ENCODE measurements at places on chromosomes 12 and 14.
A peak's percentile ranks its signal among the peaks of the same experiment; 100 is the strongest.

DNA sequence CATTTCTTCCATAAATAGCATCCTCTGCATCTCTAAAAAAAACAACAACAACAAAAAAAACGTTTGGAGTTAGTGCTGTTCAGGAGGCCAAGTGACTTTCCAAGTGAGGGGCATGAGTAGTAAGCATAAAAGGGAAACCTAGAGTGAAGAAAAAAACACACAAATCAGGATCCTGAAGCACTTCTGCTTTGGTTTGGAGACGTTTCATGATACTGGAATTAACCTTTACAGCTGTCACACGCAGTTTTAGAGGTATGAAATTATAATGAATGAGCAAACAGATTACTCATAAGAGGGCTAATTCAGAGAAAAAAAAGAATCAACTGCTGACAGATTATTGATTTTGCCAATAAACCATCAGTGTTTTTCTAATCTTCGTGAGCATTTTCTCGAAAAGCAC is 3.8 kb downstream of the SRSF9 start:
- no peak for DNase-seq

GRCh38 chr14:38391334-38391733 is 135.4 kb upstream of the CLEC14A start:
- DNase-seq = peak; percentile 29

- no peak for DNase-seq
Observed at GRCh38 chr12:69816082-69816481, 8.9 kb upstream of the MYRFL start.

DNA sequence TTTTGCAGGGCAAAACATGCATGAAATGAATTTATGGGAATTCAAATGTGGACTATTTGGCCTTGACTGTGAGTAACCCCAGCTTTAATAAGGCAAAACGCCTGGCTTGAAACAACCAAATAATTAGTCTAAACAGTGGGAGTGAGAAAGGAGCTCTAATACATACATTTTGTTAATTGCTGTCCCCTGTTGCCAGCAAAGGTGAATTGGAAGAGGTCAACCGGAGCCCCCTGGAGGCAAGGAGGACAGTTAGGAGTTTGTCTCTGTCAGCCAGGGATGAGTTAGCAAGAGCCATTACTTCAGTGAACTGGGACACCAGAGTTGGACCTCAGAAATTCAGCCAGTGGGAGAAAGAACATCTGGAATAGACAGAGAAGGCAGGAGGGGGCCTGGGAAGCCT is 17.4 kb downstream of the KRT76 start:
- DNase-seq = no peak

GRCh38 chr12:95074766-95075165 is 1.3 kb upstream of the NR2C1 start:
- no peak for DNase-seq

DNA sequence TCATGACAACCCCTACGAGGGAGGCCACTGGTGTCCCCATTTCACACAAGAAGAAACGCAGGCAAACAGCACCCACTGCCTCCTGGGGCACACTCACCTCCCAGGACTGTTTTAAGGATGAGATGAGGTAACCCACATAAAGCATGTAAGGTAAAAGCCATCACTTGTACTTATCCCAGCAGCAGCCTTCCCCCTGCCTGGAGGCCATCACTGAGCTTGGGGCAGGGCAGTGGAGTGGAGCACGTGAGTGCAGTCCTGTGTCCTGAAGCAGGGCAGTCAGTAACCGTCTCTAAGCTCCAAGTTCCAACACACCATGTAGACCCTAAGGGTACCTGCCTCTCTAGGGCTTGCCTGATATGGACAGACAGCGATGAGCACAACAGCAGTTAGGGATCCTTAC is 1.7 kb downstream of the POLE start:
- no peak for DNase-seq

DNA sequence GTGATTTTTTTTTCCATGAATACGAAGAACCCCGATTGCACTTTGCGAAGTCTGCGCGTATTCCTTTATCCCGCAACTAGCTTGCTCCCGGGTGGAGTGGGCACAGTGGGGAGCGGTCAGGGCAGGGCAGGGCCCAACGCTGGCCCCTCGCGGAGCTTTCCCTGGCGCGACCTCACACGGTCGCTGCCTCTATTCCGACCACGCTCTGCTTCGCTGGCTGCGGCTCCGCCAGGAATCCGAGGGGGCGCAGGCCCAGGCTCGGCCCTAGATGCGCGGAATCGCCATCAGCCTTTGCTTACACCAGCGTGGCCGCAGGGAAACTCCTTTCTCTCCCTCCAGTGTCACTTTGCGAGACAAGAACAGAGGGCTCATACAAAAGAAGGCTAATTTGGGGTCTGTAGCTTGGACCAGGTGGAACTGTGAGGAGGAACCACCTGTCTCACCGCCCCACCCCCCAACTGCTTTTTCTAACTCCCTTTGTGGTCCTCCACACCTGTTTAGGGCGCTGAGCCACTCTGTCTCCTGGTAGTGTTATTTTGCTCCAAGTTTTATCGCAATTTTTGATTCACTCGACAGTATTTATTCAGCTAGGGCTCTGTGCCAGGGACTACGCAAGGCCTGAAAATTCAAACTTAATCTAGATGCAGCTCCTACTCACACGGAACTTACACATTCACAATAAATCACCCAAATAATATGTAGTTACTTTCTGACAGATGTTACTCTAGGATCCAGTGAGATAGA is 3.1 kb upstream of the NKX2-1 start:
- no peak for DNase-seq

GRCh38 chr14:97602438-97603117 is 805.4 kb downstream of the VRK1 start:
- DNase-seq = no peak

DNA sequence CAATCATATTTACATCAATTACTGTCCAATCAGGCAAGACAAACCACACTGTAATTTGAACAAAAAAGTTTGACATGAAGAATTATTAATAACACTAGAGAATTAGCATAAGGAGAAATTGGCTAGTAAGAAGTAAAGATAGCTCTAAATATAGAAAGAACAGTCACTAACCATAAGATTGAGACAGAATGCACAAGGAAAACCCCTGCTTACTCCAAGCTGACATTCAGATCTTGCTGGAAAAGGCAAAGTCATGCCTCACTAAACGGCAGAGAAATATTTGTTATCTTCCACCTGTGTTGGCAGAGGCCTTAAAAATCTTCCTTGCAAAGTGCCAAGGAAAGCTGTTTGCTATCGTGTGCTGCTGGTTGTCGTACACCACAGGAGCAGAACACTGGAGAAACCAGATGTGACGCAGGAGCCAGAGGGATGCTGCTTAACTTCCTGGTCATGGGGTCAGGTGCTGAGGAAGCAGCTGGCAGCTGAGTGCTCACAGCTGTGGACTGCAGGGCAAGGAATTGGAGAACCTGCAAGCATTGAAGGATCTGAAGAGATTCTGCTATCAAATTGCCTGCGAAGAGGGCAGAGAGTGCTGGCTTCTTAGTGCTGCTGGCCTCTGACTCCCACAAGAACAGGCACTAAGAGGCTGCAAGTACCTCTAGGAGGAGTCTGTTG is 1323.3 kb downstream of the LRFN5 start:
- peak; percentile 2 for DNase-seq

GRCh38 chr14:102776761-102777710 is at the start of gene TRAF3:
TRAF3 (plus strand) TSS chr14:102777449; CDS start chr14:102870202, 92,753 bp downstream.
- DNase-seq = peak; percentile 34

DNA sequence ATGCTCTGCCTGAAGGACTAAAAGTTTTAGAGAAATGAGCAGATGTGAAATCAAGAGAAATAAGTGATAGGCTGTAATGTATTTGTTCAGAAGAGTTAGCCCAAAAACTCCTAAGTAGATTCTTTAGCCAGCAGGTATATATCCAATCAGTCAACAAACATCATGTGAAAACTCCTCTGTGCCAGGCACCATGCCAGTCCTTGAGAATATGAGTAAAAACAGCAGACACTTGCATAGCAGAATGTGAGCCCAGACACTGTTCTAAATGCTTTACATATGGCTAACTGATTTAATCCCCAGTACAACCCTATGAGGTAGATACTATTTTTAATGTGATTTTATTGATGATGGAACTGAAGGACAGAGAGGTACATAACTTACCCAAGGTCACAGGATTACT is 329.8 kb downstream of the PAWR start:
- DNase-seq = no peak

GRCh38 chr12:94121886-94122285 is 26.5 kb upstream of the PLXNC1 start:
- DNase-seq = no peak

DNA sequence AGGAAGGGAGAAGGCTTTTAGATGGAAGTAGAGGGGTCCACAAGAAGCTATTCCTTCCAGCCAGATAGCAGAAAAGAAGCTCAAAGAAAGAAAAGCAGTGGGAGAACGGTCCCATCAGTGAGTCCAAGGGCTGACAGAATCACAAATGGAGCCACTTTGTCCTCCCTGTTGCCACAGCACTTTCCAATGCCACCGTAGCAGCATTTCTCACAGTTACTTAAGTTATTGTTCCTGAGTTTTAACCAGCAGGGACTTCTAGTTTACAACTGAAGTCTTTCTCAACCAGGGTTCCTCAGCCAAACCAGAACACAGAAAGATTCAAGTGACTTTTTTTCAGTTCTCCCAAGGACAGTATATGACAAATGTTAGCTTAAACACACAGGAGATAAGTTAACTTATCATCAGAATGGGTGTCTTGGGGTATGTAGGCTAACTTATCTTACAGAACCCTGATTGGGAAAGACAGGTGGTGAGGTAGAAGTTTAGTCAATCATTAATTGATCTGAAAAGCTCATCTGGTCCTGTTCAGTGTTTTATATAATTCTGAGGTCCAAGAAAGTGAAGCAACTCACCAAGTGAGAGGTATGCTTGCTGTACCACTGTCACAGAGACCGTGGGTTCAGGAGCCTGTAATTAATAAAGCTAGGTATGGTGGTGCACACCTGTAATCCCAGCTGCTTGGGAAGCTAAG is 7.0 kb downstream of the GATC start:
- DNase-seq = no peak

- DNase-seq = peak; percentile 94
Observed at GRCh38 chr12:20404576-20405346, 36.4 kb downstream of the PDE3A start.

DNA sequence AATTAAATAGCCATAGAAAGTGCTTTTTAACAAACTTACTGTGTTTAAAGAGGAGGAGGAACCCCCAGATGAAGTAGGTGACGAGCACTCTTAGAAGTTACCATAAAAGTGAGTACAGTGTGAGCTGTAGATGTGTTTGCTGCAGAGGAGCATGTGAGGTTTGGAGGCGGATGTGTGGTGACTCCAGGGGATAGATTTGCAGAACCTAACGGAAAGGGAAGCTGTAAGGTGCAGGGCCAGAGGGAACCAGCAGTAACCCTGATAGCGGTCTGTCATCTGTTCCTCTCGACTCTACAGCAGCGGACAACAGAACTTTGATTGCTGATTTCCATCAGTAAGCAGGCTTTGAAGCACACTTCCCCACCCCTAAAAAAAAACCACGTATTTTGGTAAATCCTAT is 5.2 kb downstream of the CALM1 start:
- DNase-seq = no peak

GRCh38 chr14:94941311-94941710 is 171.4 kb upstream of the GSC start:
- no peak for DNase-seq

DNA sequence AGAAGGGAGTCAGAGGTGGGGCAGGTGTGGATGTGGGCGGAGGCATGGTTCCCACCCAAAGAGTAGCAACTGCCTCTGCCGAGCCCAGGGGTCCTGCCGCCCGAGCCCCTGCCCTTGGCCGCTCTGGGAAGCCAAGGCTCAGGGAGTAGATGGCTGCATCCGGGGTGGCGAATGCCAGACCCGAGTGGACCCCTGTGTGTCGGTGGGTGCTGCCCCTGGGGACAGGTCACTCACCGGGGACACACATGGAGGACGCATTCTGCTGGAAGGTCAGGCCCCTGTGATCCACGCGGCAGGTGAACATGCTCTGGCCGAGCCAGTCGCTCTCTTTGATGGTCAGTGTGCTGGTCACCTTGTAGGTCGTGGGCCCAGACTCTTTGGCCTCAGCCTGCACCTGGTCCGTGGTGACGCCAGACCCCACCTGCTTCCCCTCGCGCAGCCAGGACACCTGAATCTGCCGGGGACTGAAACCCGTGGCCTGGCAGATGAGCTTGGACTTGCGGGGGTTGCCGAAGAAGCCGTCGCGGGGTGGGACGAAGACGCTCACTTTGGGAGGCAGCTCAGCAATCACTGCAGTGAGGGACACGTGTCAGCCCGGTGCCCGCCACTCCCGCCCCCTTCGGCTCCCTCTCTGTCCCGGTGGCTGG is 329.0 kb downstream of the TMEM121 start:
- no peak for DNase-seq

DNA sequence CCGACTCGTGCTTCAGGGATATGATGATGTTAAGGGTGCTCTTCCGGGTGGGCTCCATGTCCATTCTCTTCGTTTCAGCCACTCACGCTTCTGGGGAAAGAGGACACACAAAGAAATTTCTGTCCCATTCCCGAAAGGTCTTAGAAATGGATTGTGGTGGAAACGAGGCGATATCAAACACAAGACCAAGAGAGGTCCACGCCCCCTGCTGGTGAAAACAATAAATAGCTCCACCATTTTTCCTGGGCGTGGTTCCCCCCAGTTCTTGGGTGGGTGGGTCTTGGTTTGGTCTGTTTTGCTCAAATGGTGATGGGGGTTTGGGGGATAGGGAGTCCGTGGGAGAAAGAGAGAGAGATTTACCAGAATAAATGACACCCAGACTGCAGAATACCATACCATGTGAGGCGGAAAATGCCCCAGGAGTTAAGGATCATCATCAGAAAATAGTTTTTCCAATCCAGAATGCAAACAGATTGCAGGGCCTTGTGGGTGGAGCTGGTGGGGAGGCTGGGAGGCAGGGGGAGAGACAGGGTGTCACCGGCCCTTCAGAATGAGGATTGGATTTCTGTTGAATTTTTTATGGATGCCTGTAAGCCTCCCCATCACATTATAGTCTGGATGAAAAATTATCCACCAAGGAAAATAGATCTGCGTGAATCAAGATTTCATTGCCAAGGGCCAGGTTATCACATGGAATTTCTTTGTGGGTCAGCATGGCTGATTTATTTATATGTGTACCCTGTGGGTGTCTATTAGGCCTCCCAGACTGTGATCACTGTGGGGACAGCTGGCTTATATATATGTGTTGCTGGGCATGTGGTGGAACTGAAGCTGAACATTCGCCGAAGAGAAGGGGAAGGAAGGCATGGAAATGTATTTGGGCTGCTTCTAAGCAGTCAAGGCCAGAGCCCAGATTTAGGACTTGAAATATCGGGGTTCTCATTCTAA is 55.8 kb downstream of the SRRM4 start:
- peak; percentile 18 for DNase-seq

DNA sequence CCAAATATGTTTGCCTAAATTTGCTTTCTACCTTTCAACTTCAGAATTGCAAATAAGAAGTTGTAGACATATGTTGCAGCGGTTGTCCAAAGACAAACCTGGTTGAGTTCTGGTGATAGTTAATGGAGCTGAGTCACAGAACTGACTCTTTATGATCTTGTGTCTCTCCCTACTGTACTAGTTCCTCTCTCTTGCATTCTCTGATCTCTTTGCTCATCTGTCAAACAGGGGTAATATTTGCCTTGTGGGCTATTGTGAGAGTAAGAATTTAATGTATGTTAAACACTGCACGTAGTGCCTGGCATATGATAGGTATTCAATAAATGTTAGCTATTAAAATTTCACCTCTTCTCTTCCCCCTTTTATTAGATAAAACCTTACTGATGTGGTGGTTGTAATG is 283.5 kb upstream of the RGS6 start:
- DNase-seq = no peak

GRCh38 chr12:92556141-92556540 is 146.6 kb upstream of the PLEKHG7 start:
- no peak for DNase-seq

- DNase-seq = no peak
Observed at GRCh38 chr12:130286741-130287440, 50.8 kb upstream of the PIWIL1 start.

Measured in OCI-M1 (cell line).